Effector CD8-positive, alpha-beta T cell (primary cell): ENCODE measurements at places on chromosomes 12 and 14.

- no peak for DNase-seq
Observed at GRCh38 chr12:96513166-96513565, 23.8 kb downstream of the CFAP54 start.

DNA sequence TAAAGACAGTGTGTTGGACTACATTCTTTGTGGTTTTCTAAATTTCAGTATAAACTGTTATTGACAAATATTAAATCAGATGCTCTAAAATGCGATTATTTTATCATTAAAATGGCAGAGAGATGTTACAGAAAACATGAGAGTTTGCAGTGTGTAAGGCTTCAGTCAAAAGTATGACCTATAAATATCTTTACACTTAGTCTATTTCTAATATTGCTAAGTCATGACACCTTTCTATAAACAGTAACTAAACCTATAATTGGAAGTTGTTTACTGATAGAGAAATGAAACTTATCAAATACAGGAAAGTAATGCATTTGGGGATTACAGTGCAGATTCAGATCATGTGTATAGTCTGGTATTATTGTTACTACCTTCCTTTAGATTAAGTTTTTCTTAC, 68.9 kb upstream of the YARS2 start:
- no peak for DNase-seq

- DNase-seq = no peak
Observed at GRCh38 chr12:15788233-15789219, 662 bp downstream of the EPS8 start.

DNA sequence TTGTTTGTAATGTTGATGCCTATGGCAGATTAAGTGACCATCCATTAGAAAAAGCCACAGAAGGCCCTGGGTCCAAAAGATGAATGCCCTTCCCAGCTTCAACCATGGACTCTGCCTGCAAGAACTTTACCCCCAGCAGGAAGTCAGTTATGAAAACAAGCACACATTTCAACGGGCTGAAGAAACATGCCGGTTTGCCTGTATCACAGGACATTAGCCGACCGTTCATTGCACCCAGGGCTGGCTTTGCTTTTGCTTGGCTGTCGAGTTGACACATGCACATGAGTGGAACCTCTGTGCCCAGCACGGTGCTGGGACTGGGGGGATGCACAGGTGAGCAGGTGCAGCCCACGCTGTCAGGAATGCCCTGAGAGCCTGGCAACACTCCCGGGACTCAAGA, 1087.0 kb downstream of the BCL11B start:
- no peak for DNase-seq

DNA sequence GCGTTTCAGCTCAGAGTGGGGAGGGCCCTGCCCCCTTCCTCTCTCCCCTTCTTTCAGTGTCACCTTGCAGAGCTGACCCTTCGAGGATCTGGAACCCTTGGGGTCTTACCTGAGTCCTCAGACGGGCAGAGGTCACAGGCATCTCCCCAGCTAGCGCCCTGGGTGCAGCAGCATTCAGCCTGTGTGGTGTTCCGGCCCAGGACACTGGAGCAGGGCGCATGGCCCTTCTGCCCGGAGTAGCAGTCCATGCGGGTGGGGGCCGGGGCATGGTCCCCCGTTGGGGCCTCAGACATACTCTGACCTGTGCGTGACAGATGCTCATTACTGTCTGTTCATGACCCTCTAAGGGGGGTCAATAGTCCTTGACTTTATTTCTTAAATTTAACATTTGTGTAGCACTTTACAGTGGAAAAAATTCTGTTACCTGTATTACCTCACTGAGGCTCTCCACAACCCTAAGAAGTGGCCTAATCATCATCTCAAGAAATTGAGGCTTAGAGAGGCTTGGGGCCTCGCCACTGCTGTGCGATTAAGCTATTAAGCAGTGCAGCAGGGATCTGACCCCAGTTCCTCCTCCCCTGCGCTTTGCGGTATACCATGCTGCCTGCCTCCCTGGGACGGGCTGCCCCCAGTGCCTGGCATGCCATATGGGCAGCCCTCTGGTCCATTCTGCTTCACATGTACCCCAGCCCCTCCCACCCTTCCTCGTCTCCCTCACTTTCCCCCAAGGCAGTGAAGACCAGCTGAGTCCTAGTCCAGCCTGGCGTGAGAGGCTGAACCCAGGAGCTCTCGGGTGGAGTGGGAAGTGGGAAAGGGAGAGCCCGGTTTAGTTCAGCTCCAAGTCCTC, 11.5 kb downstream of the ISCA2 start:
- no peak for DNase-seq

GRCh38 chr12:124883263-124884130, 19.8 kb upstream of the SCARB1 start:
- DNase-seq = no peak

- DNase-seq = no peak
Observed at GRCh38 chr12:57638096-57638495, 5.1 kb upstream of the B4GALNT1 start.

DNA sequence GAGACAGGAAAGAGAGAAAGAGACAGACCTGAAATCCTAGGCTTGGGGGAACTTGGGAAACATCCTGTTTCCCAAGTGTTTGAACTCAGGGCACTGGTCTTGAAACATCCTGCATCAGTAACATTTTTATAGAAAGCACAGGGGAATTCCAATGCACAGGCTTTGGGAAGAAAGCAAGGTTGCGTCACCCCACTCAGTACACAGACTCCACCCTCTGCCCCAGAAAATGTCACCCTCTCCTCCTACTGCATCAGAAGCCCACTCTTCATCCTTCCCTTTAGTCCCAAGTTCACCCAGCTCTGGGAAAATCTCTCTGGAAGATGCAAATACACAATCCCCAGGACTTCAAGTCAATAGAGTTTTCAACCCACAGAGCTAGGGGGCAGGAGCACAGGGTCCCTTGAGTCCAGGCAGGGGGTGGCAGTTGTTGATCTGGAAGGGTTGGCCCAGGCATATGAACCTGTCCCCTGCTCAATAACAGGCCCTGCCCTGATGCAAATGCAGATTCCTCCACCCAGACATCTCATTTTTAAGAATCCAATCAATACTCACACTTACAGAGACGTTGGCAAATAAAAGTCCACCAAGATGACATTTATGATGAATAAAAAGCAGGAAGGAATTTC, 1.7 kb downstream of the RDH16 start:
- DNase-seq = no peak

- no peak for DNase-seq
Observed at GRCh38 chr14:89755816-89756215, 198.7 kb downstream of the EFCAB11 start.

DNA sequence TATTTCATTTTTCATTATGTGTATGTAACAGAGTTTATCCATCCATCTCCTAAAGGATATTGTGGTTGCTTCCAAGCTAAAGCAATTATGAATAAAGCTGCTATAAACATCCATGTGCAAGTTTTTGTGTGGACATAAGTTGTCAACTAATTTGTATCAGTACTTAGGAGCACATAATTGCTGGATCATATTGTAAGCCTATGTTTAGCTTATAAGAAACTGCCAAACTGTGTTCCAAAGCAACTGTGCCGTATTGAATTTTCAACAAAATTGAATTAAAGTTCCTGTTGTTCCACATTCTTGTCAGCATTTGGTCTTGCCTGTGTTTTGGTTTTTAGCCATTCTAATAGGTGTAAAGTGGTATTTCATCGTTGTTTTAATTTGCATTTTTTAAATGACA, 416.9 kb downstream of the SLC6A15 start:
- DNase-seq = no peak
